ENCODE measurements at places on chromosomes 5 and 9. TPM values are rescaled to one million over a fixed set of nuclear protein-coding genes. Genes with fewer than 3 reads are reported as not detected.

CDH6 gene
- total RNA-seq = under 0.01 TPM

TMEM232 gene
- total RNA-seq = 5.1 TPM

PROB1 gene
- 0.73 TPM for total RNA-seq

HACD4 gene
- total RNA-seq = 3.7 TPM

KLHL3 gene
- total RNA-seq = 3.7 TPM

FOXD4L3 gene
- total RNA-seq = under 0.01 TPM

IL9 gene
- not detected for total RNA-seq

TMC1 gene
- 0.37 TPM for total RNA-seq

PCDHGB6 gene
- total RNA-seq = 2.5 TPM

TCF7 gene
- 20.9 TPM for total RNA-seq

PLAC8L1 gene
- 0.20 TPM for total RNA-seq

TAF11L10 gene
- not detected for total RNA-seq

DNAH5 gene
- total RNA-seq = 0.39 TPM

ZBTB43 gene
- total RNA-seq = 8.8 TPM

INSL4 gene
- total RNA-seq = not detected

RHOBTB3 gene
- total RNA-seq = 71.9 TPM

ACER2 gene
- total RNA-seq = 1.2 TPM

JAKMIP2 gene
- 1.1 TPM for total RNA-seq

CAMSAP1 gene
- 14.0 TPM for total RNA-seq

SOWAHA gene
- not detected for total RNA-seq

Measured in subcutaneous preadipocyte (primary cell).